RWPE1 (cell line): ENCODE measurements at places on chromosomes 7 and 10.

DNA sequence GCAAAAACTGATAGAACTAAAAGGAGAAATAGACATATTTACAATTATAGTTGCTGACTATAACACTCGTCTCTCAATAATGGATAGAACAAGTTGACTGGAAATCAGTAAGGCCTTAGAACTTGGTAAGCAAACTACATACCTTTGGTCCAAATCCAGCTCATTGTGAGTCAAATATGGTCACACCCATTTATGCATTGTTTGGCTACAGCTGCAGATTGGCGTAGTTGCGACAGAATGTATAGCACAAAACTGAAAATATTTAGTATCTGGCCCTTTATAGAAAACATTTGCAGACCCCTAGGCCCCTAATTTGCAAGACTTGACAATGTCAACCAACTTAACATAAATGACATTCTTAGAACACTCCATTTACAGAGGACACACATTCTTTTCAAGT lies 103.6 kb upstream of the EGR2 start:
- DNase-seq: peak; percentile 34

DNA sequence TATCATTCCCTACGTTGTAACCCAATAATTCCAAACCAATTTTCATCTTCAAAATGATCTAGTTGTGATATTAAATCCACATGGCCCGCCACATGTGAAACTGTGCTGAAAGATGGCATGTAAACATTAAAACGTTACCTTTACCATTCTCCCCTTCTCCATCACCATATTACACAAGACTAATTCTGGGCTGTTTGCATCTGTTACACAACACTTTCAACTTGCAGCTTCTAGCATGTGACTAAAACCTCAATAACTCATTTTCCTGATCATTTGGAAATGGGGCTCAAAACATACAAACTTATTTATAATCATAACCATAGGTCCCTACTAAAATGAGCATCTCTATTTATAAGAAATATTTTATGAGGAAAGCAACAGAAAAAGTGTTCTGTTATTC lies 4.7 kb downstream of the MTERF1 start:
- no peak for DNase-seq

DNA sequence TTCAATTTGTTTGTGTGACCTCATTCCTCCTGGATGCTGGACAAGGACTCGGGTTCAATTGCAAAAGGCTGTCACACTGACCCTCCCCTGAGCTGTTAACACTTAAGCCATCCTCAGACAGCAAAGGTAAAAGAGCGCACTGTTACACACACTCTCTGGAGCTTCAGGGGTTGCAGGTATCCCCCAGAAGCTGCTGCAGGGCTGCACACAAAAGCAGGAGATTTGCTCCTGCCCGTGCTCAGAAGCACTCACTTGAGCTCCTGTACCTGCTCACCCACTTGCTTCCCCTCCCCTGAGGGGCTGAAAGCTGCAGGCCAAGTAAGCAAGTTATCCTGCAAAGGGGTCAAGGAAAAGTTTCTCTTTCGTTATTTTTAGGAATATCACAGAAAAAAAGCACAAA lies 886.2 kb upstream of the ZWINT start:
- DNase-seq: no peak

GRCh38 chr7:117616694-117617093 lies 136.9 kb downstream of the CFTR start:
- no peak for DNase-seq

- DNase-seq: no peak
Observed at GRCh38 chr10:92490387-92490786, 83.5 kb downstream of the IDE start.

GRCh38 chr10:21260066-21260465 lies 265.4 kb downstream of the SKIDA1 start:
- DNase-seq: no peak

GRCh38 chr10:3167611-3168330 lies 4.8 kb downstream of the PITRM1 start:
- DNase-seq: no peak

DNA sequence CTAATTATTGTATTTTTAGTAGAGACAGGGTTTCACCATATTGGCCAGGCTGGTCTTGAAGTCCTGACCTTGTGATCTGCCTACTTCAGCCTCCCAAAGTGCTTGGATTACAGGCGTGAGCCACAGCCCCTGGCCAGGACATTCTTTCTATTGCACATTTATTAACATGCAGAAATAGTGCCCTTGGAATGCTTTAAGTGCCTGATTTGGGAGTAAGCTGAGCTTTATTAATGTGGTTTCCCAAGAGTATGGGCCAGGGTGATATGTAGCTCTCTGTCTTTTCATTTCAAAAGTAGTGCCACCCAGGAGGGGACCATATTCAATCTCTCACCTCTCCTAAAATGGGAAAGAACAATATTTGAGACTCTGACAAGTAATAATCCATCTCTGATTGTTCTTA lies 970.7 kb downstream of the KCNMA1 start:
- no peak for DNase-seq

GRCh38 chr7:47552621-47553020 lies 29.3 kb downstream of the TNS3 start:
- peak; percentile 57 for DNase-seq

- no peak for DNase-seq
Observed at GRCh38 chr10:131961047-131961776, 20.5 kb downstream of the BNIP3 start.

GRCh38 chr7:80098795-80099194 lies 35.8 kb upstream of the GNAI1 start:
- DNase-seq: no peak

DNA sequence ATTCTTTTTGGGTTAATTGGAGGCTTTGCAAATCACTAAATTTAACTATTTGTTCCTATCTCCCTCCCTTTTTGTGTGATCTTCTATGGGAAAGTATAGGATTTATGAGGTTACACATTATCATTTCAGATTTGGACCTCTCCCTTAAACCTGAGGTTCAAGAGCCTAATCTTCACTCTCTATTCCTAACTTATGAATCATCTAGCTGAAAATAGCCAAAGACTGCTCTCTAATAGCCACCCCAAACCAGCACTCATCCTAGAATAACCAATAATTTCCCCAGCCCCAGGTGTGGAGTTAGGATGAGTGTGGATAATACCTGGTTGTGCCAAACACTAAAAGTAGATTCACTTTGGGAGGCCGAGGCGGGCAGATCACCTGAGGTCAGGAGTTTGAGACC lies 499.2 kb downstream of the GFRA1 start:
- DNase-seq: no peak

DNA sequence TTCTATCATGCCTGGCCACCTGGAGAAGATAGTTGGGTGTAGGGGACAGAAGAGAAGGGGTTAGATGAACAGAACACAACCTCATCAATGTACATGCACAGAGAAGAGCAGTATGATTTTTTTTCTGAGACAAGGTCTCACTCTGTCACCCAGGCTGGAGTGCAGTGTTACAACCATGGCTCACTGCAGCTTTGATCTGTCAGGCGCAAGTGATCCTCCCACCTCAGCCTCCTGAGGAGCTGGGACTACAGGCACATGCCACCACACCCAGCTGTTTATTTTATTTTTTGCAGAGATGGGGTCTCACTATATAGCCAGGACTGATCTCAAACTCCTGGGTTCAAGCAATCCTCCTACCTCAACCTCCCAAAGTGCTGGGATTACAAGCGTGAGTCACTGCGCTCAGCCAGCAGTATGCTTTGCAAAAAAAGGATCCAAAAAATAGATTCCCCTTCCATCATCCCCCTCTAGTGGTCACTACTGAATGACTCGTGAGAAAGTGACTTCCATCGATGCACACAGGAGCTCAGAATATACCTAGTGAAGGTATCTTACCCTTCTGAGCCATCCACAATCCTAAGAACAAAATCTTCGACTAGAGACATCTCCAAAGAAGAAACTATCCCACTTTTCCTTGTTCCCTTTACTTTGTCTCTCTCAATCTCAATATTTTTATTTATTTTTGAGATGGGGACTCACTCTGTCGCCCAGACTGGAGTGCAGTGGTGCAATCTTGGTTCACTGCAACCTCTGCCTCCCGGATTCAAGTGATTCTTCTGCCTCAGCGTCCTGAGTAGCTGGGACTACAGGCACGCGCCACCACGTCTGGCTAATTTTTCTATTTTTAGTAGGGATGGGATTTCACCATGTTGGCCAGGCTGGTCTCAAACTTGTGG lies 21.0 kb downstream of the ZCWPW1 start:
- peak; percentile 78 for DNase-seq

DNA sequence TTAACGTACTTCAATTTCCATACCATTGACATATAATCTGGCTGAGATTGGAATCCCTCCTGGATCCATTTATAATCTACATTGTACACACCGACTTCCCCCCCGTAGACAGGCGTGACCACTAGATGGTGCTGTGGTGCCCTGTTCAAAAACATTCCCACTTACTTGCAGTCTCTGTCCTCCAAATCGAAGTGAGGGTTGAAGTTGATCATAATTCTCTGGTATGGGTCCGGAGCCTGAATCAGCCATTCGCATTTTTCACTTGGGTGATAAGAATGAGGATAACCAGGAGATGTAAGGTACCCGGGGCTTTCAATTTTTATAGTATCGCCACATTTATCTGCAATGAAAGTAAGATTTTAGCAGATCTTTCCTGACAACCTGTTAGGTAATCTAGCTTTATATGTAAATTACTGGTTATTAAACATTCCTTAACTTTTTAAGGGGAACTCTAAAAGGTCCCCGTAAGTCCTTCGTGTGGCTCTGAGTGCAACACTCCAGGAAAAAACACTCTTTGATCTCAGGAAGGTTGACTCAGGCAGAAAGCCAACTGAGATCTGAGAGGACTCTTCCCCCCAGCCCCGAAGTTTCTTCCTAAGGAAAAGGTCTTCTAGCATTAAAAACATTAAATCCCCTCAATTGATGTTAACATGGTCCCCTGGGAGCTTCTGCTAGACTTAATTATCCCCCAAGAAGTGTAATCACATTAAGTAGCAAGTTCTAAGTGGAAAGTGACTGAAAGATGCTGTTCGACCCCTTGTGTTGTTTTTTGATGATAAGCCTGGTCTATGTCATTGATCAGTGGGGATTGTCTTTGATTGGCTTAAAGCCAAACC lies 3.7 kb downstream of the NRP1 start:
- peak; percentile 64 for DNase-seq

DNA sequence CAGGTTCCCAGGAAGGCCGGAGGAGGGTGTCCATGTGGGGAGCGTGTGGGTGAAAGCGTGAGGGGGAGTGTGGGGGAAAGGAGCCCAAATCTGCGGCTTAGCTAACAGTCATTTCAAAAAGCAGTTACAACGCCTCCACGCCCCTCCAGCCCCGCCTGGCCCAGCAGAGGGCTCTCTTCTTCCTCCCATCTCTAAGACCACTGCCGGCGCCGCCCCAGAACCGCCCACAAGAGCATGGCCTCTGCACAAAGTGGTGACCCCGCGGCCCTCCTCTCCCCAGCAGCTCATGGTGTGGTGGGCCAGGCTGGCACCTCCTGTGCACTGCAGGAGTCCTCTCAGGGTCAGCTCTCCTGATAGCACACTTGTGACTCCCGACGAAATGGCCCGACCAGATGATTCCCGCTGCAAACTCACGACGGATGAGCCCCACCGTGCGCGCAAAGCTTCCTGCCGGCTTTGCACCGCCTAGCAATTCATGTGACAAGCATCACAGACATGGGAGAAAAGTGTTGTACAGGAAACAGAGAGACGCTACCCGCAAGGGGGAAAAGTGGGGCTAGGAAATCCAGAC lies 12.4 kb upstream of the HUS1 start:
- DNase-seq: peak; percentile 62

GRCh38 chr7:121824276-121824675 lies 48.7 kb upstream of the PTPRZ1 start:
- no peak for DNase-seq

DNA sequence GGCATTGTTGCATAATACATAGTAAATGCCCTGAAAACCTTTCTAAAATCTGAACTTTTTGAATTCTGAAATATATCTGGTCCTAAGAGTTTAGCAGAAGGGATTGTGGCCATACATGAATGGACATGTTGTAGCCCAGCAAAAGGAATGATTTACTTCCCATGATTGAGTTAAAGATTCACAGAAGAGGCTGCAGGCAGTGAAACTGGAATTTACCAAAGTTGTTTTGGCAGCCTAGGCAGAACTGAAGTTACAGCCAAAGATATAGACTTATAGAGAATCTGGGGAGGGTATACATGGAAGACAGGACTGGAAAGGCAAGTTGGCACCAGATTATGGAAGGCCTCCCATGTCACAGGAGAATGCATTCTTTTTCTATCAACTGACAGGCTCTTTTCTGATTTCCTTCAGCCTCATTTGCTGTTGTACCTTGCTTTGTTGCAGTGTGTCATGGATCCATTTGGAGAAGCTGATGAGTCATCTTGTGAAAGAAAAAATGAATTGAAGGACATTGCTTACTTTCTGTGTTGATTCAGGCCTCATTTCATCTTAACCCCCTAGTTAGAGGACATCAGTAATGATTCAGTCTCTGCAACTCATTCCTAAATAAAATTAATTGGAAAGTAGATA lies 356.2 kb upstream of the LRGUK start:
- no peak for DNase-seq

- no peak for DNase-seq
Observed at GRCh38 chr7:110204527-110204926, 886.4 kb upstream of the LRRN3 start.

GRCh38 chr7:127504715-127505114 lies 80.7 kb downstream of the GCC1 start:
- DNase-seq: peak; percentile 9

GRCh38 chr7:65325793-65326432 lies 47.7 kb upstream of the ZNF92 start:
- no peak for DNase-seq

GRCh38 chr10:59865101-59865500 lies 41.3 kb downstream of the CCDC6 start:
- peak; percentile 85 for DNase-seq

- no peak for DNase-seq
Observed at GRCh38 chr7:41974870-41975557, 262.0 kb downstream of the GLI3 start.

DNA sequence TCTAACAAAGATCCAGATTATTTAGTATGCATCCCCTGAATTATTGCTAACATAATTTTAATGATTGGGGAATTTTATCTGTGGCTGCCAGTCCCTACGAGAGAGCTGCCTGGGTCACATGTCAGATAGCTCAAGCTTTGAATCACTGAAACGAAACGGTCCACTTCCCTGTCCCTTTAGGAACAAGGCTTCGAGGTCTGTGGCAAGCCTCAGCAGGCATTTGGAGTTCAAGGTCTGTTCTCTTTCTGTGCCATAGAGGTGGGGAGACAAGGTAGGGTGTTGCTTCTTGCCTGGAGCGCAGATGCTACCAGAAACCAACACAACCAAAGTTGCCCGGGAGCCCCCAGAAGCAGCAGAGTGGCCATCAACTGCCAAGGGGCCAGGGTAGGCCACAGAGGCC lies 13.9 kb upstream of the SH2D4B start:
- DNase-seq: no peak
